ENCODE measurements at places on chromosomes 3 and 15. TPM values are rescaled to one million over a fixed set of nuclear protein-coding genes. Genes with fewer than 3 reads are reported as not detected.

- no peaks in the 10 kb centered on the region for H3K27me3 ChIP-seq
- no peak for DNase-seq
- H3K4me3 ChIP-seq: no peak overlapping the region
- H3K4me1 ChIP-seq: no peaks in the 10 kb centered on the region
Observed at GRCh38 chr3:43892061-43892460, 201.3 kb downstream of the ABHD5 start.

ALDH1A3 gene
- 19.0 TPM for total RNA-seq

SLCO3A1 gene
- total RNA-seq: 39.7 TPM

DNA sequence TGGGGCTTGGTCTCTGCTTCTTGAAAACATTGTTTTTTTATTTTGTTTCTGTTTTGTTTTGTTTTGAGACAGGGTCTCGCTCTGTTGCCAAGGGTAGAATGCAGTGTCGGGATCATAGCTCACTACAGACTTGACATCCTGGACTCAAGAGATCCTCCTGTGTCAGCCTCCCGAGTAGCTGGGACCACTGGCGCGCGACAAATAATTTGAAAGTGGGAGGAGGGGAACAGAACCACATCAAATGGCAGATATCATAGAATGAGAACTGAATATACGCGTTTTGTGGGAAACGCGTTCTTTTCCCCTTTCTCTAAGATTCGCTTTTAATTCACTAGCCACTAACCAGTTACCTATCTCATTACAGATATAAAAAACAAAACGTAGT, 641 bp upstream of the VPS13C start:
- no peaks in the 10 kb centered on the region for H3K4me1 ChIP-seq
- H3K27me3 ChIP-seq: no peaks in the 10 kb centered on the region
- no peaks in the 10 kb centered on the region for H3K36me3 ChIP-seq
- no peak overlapping the region for H3K27ac ChIP-seq
- H3K4me3 ChIP-seq: peak overlapping the region; percentile 86
- DNase-seq: no peak

GOLGA6L10 gene
- total RNA-seq: 2.8 TPM

- no peak overlapping the region for H3K4me3 ChIP-seq
- H3K36me3 ChIP-seq: no peaks in the 10 kb centered on the region
- DNase-seq: no peak
- no peaks in the 10 kb centered on the region for H3K27me3 ChIP-seq
- no peak overlapping the region for H3K27ac ChIP-seq
Observed at GRCh38 chr3:148090156-148090555, 607.5 kb upstream of the AGTR1 start.
